ENCODE measurements at places on chromosomes 7 and 10.
A peak's percentile ranks its signal among the peaks of the same experiment; 100 is the strongest.

GRCh38 chr10:69404786-69405185, 11.9 kb downstream of the TACR2 start:
- DNase-seq, result no peak

DNA sequence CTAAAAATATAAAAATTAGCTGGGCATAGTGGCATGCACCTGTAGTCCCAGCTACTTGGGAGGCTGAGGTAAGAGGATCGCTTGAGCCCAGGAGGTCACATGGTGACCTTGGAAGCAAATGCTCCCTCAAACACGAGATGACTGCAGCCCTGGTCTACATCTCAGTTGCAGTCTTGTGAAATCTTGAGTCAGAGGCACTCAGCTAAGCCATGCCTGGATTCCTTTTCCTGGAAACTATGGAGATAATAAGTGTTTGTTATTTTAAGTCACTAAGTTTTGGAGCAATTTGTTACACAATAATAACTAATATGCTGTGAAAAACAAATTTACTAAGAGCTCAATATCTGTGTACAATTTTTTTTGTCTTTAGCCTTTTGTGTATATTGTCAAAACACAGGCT, 284.3 kb upstream of the KAT6B start:
- no peak for DNase-seq

DNA sequence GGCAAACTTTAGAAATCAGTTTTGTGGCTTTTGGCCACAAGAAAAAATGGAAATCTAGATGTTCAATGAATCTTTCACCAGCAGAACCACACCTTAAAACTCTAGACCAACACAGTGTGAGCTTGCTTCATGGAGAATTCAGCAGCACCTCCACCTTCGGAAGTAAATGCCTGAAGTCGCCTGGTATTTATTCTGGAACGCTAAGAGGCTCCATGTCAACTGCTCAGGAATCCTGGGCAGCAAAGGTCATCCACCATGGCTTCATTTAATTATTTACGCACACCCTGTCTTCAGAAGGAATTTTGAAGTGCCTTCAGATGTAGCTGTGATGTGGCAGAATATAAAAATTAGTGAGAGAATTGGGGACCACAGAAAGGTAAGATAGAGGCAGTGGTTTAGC, 167.7 kb downstream of the GFRA1 start:
- no peak for DNase-seq

DNA sequence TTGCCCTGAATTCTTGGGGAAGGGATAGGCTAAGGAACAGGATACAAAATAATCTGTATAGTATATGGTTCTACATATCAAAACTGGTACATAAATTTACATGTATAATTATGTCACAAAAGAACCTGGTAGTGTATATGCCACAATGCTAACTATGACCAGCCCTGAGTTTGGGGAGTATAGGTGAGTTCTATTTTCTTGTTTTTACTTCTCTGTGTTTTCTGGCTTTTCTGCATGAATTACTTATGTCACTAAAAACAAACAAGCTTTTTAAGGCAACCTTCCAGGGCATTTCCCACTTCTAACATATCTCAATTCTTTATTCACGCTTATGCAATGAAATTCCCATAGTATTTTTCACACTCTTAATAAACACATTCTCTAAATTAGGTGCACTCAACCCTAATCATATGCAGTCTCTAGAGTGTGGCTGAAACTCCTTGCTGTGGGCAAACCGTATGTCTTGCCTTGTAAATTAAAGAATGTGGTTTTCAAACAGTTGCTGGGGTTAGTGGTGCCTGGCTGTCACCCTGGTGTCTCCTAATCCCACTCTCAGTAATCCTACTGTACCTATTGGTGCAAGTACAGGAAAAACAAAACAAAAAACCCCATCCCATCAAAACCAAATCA, 14.0 kb upstream of the INSIG1 start:
- DNase-seq, result no peak

DNA sequence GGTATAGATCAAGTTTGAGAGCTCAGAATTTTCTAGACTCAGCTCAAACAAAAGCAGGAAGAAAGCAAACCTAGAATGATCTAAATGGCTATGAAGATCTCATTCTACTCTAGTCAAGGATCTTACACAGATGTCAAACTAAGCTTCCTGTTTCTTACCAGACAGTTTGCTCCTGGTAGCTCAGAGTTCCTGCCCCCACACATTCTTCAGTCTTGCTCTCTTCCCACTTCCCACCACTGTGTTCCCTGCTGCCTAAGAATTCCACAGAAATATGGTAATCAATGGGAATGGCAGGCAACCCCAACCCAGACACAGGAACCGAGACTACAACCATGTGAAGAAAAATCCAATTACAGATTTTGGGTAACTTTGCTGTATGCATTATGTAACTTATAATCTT, 133.4 kb upstream of the PTN start:
- no peak for DNase-seq

- no peak for DNase-seq
Measured at GRCh38 chr7:21886396-21886795, 59.3 kb downstream of the CDCA7L start.

GRCh38 chr7:151704960-151705635, 171.8 kb downstream of the PRKAG2 start:
- no peak for DNase-seq

GRCh38 chr10:24930427-24930826, 22.0 kb downstream of the PRTFDC1 start:
- no peak for DNase-seq

- no peak for DNase-seq
Measured at GRCh38 chr10:13946209-13946460, 359.4 kb downstream of the PRPF18 start.

DNA sequence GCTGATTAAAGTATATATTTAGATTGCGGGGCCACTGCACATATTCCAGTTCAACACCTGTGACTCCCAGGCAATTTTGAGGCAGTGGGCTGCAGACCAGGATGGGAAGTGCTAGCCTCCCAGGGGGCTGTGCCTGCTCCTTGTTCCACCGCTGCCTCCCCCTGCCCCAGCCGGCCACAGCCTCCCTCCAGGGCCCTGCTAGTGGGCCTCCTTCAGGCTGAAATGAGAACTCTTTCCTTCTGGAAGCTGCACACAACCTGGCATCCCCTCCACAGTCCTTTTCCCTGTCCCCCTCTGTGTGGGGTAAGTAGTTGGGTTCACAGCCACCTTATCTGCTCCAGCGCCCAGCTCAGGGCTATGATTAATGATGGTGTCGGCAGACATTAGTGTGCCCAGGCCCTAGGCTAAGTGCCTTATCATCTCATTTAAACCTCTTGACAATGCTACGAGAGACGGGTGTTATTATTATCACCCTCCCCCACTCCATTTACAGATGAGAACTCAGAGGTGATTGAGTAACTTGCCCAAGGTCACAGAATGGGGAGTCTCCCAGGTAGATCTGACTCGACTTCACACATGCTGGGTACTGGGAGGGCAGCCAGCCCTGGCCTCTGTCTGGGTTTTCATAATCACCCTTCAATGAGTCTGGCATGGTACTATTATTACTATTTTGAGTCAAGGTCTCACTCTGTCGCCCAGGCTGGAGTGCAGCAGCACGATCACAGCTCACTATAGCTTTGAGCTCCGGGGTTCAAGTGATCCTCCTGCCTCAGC, 10.8 kb upstream of the SFRP5 start:
- no peak for DNase-seq

DNA sequence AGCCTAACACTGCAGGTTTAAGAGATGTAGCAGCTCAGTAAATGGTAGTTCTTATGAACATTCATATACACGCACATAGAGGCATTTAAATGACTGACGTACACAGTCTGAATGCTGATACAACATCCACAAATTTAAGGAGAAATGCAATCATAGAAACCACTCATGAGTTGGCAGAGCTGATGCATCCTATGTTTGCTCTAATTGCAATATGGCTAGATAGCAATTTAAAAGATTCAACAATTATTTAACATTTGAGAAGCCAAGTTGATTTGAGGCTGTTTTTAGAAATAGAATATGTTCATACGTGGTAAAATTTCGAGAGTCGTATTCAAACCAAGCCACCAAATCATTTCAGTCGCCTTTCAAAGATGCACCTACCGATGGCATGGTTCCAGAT, 135.6 kb downstream of the PFKFB3 start:
- DNase-seq, result no peak

- no peak for DNase-seq
Measured at GRCh38 chr10:79331709-79332108, 15.6 kb upstream of the PPIF start.

- DNase-seq, result peak; percentile 82
Measured at GRCh38 chr10:104254493-104255310, at the start of gene GSTO1. Gene GSTO1 (plus strand): TSS chr10:104254892. CDS start chr10:104254929, 37 bp downstream.

DNA sequence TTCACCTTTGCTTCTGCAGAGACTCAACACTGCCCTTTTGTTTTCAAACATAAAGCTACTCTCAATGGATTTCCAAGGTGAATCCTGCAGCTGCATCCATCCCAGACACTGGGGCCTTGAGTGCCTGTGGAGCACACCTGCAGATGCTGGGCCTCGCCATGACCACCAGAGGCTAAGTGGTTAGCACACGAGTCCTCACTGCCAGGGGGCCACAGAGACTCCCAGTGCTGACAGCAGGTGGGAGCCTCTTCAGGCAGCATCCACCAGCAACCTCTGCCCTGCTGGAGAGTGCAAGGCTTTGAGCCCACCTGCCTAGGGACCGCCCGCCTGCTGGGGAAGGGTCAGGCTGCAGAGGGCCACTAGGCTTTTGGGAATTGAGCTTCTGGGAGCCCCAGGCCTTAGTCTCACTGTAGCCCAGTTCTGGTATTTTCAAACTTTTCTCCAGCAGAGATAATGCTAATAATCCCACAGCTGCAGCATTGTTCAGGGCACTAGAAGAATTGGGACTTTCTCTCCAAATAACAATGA, 9.4 kb upstream of the HPS1 start:
- no peak for DNase-seq

- DNase-seq, result no peak
Measured at GRCh38 chr10:46236546-46236887, 50.3 kb upstream of the ANTXRL start.

DNA sequence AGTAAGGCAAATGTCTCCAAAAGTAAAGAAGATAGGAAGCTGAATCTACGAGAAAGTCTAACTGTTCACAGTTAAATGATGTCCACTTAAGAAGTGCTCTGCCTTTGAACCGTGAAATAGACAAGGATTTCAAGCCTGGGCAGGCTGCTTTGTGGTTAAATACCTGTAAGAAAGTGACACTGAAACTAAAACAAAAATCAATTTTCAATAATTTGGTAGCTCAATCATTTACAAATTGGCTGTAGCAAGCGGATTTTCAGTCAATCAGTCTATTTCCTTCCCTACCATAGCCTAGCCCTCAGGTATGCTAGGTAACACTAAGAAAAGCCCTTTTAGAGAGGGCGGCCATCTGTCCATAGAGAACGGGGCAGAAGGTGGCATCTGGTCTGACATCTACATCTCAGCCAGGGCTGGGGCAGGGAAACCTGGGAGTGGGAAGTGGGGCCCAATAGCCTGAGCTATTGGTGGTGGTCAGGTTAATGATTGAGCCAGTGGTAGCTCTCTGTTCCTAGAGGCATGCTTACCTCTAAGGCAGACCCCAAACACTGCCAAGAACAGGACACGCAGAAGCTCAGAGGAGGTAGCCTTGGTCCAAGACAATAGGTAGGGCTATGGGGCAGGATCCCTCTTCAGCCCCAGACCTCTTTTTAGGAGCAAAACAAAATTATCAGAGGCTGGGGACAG, 223.2 kb downstream of the CCSER2 start:
- no peak for DNase-seq

DNA sequence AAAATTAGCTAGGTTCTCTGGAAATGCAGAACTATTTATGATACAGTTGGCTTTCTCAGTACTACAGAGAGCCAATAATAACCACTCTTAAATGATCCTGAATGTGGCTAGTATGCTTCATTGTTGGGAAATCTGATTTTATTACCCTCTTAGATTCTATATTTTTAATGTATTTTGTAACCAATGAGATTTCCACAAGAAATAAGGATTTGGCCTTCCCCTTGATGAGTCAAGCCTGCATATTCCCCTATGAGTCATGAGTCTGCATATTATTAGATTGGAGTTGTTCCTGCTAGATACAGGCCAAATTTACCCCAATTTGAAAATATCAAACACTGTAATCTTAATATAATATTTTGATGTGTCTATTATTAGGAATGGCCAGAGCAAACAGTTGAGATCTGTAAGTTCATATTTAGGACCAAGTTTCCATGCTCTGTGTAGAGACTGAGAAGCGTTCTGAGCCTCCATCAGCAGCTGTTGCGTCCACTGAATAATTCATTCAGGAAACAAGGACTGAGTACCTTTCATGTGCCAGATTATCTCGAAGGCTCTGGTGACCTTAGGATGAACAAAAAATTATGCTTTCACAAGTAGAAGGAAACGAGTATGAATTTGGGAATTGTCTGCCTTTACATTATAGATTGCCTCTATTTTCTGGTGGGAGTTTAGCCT, 793.4 kb downstream of the NRG3 start:
- no peak for DNase-seq

DNA sequence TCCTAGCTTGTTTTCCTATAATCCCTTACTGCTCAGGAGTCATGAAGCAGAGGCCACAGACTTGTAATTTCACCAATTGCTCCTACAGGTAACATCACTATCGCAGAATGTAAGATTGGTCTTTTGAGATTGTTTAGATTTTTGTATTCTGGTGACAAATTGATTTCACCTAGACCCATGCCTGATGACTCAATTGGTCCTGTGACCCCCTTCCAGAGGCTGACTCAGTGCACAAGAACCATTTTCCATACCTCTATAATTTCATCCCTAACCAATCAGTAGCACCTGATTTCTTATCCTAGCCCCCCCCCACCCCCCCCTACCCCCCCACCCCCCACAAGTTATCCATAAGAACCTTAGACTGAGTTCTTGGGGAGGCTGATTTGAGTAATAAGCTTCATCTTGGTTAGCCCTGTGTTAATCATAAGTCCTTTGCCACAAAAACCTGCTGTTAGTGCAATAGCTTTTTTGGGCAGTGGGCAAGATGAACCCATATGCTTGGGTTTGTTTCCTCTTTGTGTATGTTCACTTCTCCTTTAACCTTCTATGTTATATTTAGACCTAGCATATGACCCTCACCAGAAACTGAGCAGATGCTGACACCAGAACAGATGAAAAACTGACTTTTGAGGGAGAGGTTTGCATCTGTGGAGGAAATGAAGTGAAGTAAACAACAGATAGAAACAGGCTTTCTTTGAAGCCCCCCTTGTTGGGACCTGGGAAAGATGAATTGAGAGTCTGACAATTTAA, 187.1 kb downstream of the KIF20B start:
- DNase-seq, result no peak

- DNase-seq, result no peak
Measured at GRCh38 chr10:10644676-10645385, 372.8 kb upstream of the CELF2 start.

- no peak for DNase-seq
Measured at GRCh38 chr10:115980470-115980869, 292.5 kb downstream of the GFRA1 start.

Measured in femur (tissue), 1 donor.